Activated CD8-positive, alpha-beta T cell treated with anti-CD3 and anti-CD28 coated beads for 36 hours (primary cell): ENCODE measurements at places on chromosomes 13 and 19.

GRCh38 chr19:40889366-40889765 is 7.3 kb upstream of the CYP2A7 start:
- no peak for DNase-seq

DNA sequence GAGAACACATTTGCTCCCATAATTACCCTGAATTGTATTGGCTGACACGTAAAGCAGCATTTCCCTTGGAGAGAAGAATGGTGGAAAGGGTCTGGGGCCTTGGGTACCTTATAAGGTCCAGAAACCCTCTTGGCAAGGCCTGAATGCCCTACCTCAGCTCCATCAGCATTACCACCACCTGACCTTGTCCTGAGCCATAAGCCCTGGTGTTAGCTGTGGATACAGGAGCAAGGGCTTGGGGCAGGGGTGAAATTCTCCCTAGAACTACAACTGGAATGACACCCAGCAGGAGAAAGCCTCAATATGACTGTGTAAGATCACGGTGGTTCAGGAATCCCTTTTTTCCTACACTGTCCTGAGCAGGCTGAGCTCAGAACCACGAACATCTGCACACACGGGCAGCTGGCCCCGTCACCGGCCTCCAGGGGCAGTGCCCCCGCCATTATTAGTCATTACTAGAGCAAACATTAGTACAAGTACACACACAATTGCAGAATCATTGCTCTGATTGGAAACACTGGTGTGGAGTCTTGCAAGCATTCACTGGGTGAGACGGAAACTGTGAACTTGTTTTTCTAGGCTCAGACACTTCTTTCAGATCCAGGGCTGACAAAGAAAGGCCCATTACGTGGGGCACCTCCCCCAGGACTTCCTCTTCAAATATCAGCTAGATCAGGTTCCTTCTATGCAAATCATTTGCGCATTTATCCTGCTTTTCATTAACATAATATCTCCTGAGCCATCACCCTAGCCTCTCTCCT is 26.8 kb upstream of the MTIF3 start:
- DNase-seq: no peak

DNA sequence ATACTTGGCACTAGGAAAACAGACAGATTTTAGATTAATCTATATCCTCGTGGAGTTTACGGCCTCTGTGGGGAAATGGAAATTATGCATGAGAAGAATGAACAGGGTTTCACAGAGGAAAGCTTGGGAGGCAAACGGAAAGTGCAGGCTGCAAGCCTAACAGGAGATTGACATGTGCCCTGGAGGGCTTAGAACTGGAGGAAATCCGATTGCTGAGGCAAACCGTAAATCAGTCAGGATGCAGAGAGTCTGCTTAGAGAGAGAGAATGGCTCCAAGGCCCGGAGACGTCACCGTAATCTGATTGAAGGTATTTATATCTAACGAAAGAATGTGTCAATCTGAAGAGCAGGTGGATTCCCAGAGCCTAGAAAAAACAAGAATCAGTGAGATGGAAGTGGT is 143.2 kb downstream of the KATNAL1 start:
- DNase-seq: no peak

- DNase-seq: no peak
Measured at GRCh38 chr13:93814658-93815057, 588.1 kb downstream of the GPC6 start.

DNA sequence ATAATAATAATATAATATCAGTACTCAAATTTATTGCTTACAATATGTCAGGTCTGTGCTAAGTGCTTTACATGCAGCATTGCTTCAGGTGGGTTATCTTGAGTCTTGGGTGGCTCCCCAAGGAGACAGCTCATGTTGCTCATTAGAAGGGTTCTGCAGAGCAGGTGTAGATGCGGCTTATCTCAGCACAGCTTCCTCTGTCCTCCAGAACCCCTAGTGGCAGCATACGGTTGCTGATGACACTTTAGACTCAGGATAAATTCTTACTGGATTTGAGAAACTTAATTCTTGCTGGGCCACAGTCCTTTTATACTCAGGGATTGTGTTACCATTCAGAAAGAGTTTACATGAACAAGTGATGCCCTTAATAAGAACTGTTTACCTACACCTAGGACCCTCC is 8.9 kb downstream of the COG3 start:
- peak; percentile 31 for DNase-seq

DNA sequence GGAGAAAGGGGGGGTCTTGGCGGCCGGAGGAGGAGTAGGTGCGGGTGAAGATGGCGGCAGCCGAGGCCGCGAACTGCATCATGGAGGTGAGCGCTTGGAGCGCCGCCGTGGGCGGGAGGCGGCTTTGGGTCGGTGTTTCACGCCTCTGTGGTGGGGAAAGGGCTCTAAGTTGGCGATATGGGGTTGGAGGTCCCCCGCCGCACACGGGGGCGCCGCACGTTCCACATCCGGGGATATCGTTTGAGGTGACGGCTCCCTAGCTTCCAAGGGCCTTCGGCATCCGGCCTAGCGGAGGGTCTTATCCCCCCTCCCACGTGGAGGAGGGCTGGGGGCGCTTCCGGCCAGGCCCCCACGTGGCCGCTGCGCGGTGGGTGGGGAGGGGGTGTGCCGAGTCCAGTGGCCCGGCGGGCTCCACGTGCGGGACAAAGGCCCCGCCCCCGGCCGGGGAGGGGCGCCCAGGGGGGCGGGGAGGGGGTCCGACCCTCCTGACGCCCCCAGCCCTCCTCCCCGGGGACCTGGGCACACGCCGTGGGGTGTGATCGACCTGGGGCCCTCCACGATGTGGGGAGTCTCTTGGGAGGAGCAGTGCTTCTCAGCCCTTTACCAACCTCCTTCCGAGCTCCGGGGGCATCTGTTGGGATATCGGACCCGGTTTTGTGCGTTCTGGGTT is at the start of gene PRMT1:
TSS of gene PRMT1 (plus strand) at position 41 of the 670 bp plus-strand sequence. CDS start at position 51, 10 bp downstream.
- DNase-seq: no peak

DNA sequence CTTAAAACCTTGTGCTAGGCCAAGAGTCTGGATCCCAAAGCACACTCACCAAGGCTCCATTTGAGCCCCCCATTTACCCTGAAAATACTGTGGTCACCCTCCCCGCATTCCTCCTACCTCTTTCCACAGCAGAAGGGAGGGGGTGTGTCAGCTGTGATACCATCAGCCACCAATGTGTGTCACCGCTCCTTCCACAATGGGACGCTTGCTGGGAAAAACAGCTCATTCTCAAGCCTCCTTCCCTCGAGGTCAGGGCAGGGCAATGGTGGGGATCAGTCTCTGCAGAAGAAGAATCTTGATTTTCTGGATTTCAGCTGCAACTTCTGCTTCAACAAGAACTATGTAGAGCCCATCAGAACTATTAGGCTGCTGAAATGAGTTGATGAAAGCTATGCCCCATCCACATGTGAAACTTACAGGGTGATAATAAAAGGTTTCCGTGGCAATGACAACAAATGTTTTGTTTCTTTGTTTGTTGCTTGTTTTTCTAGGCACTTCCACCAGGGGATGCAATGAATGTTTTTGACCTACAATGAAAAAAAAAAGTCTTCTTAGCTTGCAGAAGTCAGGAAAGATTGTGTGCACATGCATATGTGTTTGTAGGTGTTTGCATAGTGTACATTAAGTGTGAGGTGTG is 26.4 kb upstream of the ZNF507 start:
- DNase-seq: peak; percentile 17

DNA sequence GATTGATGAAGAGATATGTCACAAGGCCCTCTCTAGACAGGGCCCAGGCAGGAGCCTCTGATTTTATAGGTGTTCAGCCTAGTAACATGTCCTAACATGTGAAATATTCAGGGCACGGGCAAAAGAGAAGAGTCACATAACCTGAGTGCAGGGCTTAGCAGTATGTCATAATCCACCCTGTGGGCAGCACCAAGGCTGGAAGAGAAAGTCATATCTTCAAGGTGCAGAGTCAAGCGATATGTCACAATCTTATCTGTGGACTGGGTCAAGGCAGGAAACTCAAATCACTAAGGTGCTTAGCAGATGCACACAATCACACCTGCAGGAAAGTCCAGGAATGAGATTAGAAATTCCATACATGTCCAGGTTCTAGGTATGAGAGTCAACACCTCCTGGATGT is 51.5 kb upstream of the ZNF728 start:
- DNase-seq: no peak

DNA sequence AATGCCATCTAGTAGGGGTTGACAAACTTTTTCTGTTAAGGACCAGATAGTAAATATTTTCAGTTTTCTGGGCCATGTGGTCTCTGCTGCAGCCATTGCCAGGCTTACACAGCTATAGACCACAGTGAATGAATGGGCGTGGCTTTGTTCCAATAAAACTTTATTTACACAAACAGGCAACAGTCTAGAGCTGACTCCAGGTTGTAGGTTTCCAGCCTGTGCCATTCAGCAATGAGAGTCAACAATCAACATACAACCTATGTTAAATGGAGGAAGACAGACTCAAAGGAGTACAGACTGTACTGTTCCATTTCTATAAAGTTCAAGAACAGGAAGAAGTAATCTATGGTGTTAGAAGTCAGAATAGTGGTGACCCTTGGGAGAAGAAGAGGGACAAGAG is 15.2 kb upstream of the IZUMO2 start:
- DNase-seq: no peak

DNA sequence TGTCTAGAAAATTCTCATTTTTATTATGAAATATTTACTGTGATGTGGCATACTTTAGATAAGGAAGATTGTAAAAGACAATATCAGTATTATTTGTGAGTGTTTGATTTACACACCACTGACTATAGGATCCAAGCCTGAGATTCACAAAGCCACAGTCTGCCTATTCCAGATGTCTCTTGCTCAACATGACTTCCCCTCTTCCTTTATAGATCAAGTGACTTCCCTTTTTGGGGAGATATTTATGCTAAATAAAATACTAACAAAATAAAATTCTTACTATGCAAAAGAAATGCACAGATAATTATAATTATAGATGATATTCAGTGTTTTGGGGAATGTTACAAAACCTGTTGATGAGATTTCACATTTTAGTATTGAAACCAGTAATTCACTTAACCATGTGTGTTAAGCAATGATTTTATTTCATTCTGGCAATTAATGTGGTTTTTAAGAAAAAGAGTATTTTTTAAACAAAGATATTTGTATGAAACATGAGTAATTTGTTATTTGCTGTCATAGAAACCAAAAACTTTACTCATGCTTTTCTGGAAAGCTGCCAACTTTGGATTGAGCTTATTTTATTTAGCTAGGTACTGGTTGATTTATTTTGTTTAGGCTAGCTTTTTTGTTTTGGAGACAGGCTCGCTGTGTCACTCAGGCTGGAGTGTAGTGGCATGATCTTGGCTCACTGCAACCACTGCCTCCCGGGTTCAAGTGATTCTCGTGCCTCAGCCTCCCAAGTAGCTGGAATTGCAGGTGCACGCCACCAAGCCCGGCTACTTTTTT is 13.7 kb upstream of the GPR183 start:
- no peak for DNase-seq

DNA sequence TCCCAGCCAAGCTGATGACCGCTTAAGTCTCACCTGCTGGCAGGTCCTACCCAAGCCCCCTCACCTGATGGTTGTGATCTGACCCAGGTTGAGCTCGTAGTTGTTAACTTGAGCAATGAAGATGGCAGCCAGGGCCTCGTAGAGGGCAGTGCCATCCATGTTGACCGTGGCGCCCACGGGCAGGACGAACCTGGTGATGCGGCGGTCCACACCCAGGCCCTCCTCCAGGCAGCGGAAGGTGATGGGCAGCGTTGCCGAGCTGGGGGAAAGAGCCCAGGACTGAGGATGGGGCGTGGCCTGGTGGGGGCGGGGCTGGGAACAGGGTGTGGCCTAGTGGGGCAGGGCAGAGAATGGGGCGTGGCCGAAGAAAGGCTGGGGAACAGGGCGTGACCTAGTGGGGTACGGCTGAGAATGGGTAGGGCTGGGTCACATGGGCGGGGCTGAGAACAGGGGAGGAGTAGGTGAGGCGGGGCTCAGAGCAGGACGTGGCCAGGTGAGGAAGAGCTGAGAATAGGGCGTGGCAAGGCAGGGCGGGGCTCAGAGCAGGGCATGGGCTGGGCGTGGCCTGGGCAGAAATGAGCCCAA is 12.9 kb downstream of the OR7C2 start:
- DNase-seq: peak; percentile 5

DNA sequence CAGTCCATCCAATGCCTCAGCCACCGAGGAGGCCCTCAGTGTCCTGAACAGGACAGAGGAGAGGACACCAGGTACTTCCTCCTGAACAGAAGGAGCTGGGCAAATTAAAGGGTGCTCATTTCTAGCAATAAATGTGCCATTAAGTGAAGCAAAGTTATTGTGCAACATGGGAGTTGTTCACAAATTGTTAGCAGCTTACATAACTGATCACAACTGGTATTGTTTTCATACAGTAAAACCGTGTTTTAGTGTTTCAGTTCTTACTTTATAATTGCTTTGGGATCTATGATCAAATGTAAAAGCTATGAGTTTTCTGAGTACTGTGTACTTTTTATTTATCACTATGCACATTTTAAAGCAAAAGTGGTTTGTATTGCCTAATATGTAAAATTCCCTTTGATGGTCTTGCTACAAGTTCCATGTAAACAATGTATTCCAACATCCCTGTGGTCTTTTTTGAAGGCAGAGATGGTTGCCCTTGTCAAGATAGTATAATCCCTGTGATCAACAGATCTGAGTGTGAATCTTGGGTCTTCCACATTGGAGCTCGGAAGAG is 263.1 kb downstream of the FGF14 start:
- DNase-seq: no peak

DNA sequence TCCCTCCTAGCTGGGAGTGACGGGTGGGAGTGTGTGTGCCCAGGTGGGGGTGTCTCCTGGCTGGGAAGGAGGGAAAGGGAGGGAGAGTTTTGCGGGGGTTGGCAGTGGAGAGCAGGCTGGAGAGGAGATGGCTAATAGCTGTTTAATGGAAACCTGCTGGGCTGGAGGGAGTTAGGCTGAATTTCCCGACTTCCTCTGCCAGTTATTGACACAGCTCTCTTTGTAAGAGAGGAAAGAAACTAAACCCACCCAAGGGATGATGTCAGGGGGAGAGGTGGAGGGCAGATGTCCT is 10.2 kb upstream of the ILF3 start:
- no peak for DNase-seq

DNA sequence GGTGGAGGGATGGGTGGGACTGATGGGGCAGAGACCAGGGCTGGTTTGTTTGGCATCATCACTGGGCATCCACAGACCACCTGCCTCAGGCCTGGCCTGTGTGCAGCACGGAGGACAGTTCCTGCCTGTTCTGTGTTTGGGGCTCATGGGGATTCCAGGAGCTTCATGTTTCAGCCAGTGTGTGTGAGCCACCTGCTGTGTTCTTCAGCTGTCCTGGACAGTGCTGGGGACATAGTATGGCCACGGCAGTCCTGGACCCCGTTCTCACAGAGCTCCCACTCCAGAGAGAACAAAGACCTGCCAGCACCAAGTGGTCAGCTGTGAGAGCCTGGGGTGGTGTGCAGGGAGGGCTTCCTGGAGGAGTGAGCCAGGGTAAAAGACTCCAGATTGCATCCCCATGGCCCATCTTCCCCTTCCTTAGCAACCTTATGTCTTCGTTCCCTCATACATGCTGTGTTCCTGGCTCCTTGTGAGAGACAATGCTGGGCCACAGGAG is 2.0 kb upstream of the CCDC97 start:
- peak; percentile 12 for DNase-seq

GRCh38 chr19:40799558-40800338 is 757 bp downstream of the EGLN2 start:
- DNase-seq: peak; percentile 60
